ENCODE measurements at places on chromosomes 7 and 10.

- no peak for DNase-seq
Observed at GRCh38 chr7:128005759-128006159, 25.5 kb downstream of the LRRC4 start.

- DNase-seq = no peak
Observed at GRCh38 chr10:101643546-101643945, 51.4 kb downstream of the FBXW4 start.

- no peak for DNase-seq
Observed at GRCh38 chr7:151614019-151614418, 94.3 kb upstream of the RHEB start.

DNA sequence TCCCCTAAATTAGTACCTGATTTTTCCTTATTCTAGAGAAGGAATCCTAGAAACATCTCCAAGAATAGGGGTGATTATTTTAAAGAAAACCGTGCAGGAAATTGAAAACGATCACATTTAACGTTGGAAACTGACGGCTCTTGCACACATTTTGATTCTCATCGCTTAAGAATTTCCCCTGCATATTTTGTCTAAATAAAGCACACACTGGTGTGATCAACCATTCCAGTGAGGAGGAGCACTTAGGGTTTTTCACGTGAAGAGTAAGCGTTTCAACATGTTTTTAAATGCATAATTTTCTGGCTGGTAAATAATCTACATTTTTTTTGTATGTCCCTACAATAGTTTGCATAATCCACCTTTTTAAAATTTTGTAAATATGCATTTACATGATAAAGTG, 229.7 kb upstream of the PFKP start:
- DNase-seq = peak; percentile 14

- DNase-seq = no peak
Observed at GRCh38 chr7:14606101-14606500, 296.4 kb downstream of the DGKB start.

GRCh38 chr7:70402069-70402468, 729.9 kb upstream of the GALNT17 start:
- DNase-seq = no peak

GRCh38 chr10:52027055-52027705, 286.9 kb upstream of the DKK1 start:
- DNase-seq = no peak

DNA sequence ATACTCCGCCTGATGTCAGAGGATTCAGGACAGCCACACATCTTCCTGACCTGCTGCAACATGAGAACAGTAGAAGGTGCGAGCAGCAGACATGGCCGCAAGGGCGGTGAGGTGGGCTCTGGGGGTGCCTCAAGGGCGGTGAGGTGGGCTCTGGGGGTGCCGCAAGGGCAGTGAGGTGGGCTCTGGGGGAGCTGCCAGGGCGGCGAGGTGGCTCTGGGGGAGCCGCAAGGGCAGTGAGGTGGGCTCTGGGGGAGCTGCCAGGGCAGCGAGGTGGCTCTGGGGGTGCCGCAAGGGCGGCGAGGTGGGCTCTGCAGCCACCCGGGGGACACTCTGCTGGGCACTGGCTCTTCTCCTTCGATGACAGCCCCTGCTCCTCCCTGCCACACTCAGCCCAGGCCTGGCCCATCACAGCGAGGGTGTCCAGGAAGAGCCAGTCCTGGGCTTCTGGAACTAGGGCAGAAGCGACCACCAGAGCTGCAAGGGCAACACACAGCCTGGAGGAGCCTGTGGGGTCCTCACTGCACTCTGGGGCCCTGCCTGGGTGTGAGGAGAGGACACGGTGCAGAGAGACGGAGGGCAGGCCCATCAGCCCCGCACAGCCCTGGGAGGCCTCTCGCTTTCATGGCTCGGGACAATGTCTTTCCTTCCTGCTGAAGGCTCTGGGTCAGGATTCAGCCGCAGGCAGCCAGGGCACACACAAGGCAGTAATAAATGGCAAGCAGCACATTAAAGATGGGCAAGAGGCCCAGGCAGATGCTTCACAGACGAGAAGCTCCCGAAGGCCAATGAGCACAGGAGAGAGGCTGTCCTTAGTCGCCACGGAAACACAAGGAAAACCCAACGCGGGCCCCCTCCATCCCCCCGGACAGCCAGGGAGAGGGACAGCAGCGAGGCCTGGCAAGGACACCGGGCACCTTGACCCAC, 42.5 kb downstream of the STK32C start:
- peak; percentile 20 for DNase-seq

GRCh38 chr7:27143950-27144780, 684 bp upstream of the HOXA5 start:
- no peak for DNase-seq

GRCh38 chr10:17122726-17123661, 6.6 kb downstream of the CUBN start:
- peak; percentile 75 for DNase-seq

DNA sequence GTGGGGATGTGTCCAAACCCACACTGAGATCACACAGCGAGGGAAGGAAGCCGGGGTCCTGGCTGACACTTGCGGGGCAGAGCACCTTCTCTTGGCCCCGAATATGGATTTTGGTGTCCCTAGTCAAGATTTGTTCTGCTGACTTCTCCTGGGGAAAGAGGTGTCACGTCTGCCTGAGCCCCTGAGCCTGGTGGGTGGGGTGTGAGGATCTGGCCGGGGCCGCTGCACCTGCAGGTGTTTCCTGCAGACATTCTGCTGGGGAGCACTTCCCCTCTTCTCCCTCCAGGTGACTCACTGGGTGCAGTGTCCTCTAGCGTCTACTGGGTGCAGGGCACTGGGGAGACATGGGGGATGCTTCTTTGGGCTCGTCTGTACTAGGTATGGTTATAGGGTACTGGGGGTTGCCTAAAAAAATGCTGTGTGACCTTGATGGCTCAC, 99.2 kb downstream of the GRK5 start:
- peak; percentile 18 for DNase-seq

DNA sequence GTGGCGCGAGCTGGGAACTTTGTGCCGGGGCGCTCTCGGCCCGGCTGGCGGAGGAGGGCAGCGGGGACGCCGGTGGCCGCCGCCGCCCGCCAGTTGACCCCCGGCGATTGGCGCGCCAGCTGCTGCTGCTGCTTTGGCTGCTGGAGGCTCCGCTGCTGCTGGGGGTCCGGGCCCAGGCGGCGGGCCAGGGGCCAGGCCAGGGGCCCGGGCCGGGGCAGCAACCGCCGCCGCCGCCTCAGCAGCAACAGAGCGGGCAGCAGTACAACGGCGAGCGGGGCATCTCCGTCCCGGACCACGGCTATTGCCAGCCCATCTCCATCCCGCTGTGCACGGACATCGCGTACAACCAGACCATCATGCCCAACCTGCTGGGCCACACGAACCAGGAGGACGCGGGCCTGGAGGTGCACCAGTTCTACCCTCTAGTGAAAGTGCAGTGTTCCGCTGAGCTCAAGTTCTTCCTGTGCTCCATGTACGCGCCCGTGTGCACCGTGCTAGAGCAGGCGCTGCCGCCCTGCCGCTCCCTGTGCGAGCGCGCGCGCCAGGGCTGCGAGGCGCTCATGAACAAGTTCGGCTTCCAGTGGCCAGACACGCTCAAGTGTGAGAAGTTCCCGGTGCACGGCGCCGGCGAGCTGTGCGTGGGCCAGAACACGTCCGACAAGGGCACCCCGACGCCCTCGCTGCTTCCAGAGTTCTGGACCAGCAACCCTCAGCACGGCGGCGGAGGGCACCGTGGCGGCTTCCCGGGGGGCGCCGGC, 870 bp downstream of the FZD1 start:
- DNase-seq = peak; percentile 74

DNA sequence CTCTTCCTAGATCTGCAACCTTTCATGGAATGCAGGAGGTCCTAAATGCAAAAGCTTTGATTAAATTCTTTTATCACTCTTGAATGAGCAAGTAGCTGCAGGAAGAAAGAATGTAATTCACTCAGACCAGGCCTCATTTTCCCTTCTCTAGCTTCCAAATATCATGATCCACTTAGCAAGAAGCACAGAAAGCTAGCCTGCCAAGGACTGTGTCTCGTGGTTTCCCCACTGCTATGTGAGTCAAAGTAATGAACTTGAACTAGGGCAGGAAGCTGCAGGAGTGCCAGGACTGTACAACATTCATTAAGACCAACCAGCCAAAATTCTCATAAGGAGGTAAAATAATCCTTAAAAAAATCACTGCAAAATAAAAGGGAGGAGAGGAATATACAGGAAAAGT, 379.2 kb downstream of the CALN1 start:
- no peak for DNase-seq

- no peak for DNase-seq
Observed at GRCh38 chr10:73841061-73841421, 29.6 kb upstream of the NDST2 start.

DNA sequence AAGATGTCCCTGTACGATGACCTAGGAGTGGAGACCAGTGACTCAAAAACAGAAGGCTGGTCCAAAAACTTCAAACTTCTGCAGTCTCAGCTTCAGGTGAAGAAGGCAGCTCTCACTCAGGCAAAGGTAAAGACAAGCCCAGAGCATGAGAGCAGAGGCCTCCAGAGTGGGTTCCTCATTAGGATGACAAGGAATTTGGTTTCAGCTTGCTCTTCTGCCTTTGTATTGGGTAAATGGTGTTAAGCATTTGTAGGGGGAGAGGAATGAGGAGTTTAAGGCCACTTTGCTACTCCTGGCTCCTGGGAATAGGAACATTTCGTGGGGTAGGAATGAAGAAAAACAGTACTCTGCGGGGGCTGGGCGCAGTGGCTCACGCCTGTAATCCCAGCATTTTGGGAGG, 8.2 kb downstream of the RBM17 start:
- DNase-seq = no peak

DNA sequence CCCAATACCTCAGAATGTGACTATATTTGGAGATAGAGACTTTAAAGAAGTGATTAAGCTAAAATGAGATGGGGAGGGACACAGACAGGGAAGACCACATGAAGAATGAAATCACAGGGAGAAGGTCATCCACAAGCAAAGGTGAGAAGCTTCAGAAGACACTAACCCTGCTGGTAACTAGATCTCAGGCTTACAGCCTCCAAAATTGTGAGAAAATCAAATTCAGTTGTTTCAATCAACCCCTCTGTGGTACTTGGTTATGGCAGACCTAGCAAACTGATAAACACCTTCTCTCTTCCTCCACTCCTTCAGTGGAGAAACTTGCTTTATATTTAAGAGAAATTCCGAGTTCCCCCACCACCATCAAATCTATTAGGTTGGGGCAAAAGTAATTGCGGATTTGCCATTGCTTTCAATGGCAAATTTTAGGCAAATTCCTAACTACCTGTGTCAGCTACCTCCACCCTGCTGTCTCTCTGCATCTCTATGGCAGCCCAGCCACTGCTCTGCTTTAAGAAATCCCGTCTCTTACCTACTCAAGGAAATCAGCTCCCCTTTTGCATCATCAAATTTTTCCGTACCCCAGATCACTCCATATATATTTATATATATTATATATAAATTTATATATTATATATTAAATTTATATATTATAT, 38.2 kb downstream of the SEMA3E start:
- no peak for DNase-seq

- no peak for DNase-seq
Observed at GRCh38 chr7:126979722-126980121, 273.0 kb downstream of the GRM8 start.

- DNase-seq = no peak
Observed at GRCh38 chr10:31515819-31516402, 196.9 kb downstream of the ZEB1 start.

DNA sequence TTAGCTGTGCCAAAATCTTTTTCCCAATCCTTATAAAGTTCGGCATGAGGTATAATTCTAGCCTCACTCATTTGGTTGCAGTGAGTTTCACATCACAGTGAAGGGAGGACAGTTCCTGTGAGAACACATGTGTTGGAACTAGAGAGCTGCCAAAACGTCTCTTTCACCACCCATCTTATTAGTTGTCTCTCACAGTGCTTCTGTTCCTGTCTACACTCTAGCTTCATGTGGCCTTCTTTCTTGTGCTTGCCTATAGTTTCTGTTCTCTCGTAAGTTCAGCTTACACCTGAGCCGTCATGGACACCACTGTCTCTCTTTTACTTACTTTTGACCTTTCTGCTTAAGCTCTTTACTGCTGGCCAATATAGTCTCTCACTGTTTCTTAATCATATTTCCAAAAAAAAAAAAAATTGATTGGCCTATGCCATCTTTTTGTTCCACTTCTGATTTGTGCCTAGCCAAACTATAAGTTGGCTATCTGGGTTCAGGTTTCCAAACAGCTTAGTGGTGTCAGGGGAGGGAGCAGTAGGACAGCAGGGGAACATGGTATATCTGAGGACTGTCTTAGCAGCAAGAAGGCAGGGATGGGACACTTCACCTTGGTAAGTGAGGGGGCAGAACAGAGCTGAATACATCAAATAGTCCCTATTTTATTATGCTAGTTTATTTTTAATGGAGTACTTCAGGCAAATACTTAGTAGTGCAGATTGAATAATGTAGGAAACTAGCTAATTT, 38.0 kb downstream of the ZNRF2 start:
- DNase-seq = peak; percentile 35

- no peak for DNase-seq
Observed at GRCh38 chr7:78523930-78524329, 725.4 kb downstream of the PHTF2 start.

DNA sequence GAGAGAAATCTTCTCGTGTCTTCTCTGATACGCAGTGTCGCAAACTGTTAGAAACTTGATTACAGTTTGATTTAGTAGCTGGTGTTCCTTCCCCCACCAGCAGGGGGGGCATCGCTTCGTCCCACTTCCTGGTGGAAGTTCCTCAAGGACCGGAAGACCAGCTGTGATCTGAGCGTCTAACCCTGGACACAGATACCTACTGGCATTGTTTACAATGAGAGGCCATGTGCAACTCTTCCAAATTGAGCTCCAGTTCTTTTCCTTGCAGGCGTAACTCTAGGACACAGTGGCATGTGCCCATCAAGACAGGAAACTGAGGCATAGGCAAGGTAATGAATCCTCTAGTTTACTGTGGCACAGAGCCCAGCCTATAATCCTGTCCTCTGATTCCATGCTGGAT, 219.0 kb downstream of the CCDC3 start:
- peak; percentile 26 for DNase-seq

GRCh38 chr10:48683868-48684267, 805 bp upstream of the WDFY4 start:
- no peak for DNase-seq
